Stimulated activated CD4-positive, alpha-beta T cell treated with anti-CD3 and anti-CD28 coated beads, Interleukin-15, amount 100 ng/mL, for 1 hour (primary cell): ENCODE measurements at places on chromosomes 7 and 10.

DNA sequence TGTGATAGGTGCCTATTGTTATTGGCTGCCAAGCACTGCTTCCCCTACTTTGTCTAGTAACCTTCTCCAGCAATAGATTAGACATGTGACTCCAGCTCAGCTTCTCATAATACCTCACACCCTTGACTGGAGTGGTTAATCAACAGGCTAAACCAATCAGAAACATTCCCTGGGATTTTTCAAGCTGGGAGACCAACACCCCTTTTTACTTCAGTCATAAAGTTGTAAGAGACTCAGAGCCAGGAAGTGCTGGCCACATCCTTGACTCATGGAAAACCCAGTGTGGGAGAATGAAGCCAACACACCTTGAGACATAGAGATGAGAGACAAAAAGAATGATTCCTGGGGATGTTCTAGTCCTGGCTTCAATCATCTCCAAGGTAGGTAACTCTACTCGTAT lies 62.6 kb upstream of the HECTD2 start:
- DNase-seq, result no peak

GRCh38 chr7:112124061-112124766 lies 82.0 kb downstream of the DOCK4 start:
- DNase-seq, result no peak

DNA sequence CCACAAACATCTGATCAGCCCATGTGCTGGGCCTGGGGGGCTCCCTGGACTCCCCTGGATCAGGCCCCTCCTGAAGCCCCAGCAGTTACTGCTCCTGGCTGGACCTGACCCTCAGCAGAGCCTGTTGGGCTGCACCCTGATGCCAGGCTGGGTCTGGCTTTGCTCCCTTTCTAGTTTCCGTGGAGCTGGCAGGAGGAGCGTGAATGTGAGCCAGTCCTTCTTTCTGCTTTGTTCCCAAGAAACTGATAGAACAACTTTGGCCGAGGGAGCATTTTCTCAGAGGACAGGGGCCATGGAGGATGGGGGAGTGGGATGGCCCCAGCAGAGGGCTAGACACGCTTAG lies 128.2 kb downstream of the NEURL1 start:
- DNase-seq, result no peak

DNA sequence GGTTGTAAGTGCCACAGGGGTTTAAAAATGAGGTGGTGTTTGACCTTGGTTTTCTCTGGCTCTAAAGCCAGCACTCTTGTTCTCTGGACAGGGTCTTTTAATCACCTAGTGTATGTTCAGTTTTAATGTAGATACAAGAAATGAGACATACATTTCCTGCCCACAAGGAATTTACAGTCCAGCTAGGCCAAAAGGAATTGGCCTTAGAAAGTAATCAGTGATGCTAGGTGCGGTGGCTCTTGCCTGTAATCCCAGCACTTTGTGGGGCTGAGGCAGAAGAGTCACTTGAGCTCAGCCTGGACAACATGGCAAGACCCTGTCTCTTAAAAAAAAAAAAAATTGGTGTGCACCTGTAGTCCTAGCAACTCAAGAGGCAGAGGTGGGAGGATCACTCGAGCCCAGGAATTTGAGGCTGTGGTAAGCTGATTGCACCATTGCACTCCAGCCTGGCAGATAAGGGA lies 100.2 kb downstream of the LRMDA start:
- DNase-seq, result no peak

GRCh38 chr7:151648429-151648828 lies 128.7 kb upstream of the RHEB start:
- no peak for DNase-seq

- DNase-seq, result no peak
Measured at GRCh38 chr7:64873517-64873916, 29.6 kb upstream of the ZNF273 start.

DNA sequence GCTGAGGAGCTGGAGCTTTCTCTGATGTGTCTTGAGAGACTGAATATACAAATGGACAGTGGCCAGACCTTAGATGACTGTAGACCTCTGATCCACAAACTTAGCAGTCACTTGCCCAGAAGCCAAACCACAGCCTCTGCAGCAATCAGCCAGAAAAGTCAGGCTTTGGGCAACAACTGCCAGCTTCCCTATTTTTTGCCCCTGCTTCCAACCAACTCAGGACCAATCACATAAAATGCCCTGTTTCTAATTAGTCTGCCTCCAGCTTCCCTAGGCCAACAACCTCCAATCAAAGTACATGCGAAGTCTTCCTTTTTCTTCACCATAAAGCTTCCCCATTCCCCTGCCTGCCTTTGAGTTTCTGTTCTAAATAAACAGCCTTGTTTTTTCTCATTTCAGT lies 37.8 kb upstream of the CACUL1 start:
- DNase-seq, result no peak

- DNase-seq, result no peak
Measured at GRCh38 chr7:16986755-16987154, 105.0 kb upstream of the AGR3 start.

DNA sequence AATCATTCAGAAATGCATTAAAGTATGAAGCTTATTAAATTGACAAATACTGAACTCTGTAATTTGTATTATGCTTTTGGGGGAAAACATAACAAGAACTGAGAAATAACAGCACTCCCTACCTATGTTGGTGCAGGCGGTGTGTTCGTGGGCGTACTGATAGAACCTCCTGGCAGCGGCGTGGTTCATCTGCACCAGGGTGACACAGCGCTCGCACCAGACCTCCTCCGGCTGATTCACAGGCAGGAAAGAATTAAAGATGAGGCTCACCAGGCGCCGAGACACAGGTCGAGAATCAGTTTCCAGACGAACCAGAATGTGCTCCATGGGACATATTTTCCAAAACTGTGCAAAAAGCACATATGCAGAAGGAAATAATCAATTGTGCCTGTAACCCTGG lies 40.2 kb downstream of the NCAPG2 start:
- DNase-seq, result no peak
